T-cell (primary cell): ENCODE measurements at places on chromosomes 1 and 21. TPM values are rescaled to one million over a fixed set of nuclear protein-coding genes. Genes with fewer than 3 reads are reported as not detected.

LIX1L gene
- total RNA-seq, result 44.4 TPM

ATAD3C gene
- total RNA-seq, result 1.4 TPM

PTBP2 gene
- total RNA-seq, result 24.0 TPM

OR1C1 gene
- total RNA-seq, result not detected

CCDC27 gene
- total RNA-seq, result not detected

TEDDM1 gene
- total RNA-seq, result not detected

TP73 gene
- total RNA-seq, result 0.16 TPM

RAP1GAP gene
- 0.33 TPM for total RNA-seq

- DNase-seq, result no peak
These were observed 9.7 kb downstream of the ADGRL4 start for GRCh38 chr1:78996791-78997190.

GRCh38 chr1:154845174-154845573 is 24.9 kb downstream of the KCNN3 start:
- no peak for DNase-seq

DNA sequence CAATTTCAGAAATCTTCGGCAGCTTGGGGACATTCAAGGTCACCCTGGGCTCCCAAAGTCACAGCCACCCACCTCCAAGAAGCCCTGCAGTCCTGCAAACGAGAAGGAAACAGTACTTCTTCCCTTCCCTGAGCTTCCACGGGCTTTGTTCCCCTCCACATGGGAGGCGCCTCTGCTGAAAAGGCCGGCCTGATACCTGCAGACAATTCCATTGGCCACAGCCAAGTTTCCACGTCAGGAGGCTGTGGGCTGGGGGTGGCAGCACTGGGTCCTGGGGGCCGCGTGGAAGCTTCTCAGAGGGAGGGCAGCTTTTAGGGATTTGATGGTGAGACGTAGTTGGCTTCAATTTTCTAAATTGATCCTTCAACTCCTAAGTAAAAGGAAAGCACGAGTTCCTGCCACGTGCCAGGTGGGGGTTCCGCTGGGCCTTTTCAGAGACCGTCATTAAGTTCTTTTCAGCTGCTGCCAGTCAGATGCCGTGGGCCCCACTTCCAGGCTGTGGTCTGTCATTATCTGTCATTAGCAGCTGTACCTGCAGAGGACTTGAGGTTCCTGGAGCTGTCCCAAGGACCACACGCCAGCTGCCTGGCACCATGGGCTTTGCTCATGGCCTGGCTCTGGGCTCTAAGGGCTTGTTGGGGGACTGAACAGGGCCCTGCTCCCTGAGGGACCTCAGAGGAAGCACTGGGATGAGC is 98.7 kb downstream of the CRYAA start:
- DNase-seq, result no peak

DNA sequence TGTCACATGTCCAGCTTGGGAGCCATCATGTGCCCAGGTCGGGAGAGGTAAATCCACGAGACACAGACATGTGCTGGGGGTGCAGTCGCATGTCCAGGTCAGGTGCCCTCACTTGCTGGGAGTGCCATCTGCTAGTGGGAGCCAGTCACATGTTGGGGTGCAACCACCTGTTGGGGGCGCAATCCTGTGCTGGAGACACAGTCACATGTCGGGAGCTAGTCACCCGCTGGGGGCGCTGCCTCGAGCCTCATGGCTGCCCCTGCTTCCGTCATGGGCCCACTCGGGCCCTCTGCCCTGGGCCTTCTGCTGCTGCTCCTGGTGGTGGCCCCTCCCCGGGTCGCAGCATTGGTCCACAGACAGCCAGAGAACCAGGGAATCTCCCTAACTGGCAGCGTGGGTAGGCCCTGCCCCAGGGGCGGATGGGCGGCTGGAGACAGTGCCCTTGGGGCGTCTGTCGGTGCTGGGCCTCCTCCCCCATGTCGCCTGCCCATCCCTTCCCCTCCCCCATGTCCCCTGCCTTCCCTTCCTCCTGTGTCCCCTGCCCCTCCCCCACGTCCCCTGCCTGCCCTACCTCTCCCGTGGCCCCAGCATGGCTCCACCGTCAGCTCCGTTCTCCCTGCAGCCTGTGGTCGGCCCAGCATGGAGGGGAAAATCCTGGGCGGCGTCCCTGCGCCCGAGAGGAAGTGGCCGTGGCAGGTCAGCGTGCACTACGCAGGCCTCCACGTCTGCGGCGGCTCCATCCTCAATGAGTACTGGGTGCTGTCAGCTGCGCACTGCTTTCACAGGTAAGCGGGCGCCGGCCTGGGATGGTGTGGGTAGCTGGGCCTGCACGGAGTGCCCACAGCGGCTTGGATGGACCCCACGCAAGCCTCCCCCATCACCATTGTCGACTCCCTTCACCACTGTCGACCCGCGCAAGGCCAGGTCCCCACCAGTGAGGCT is at the start of gene PRSS38:
TSS of gene PRSS38 (plus strand) at position 208 of the 942 bp plus-strand sequence. CDS start at position 250, 42 bp downstream.
- DNase-seq, result no peak

GRCh38 chr1:162946701-162947100 is 85.7 kb upstream of the CCDC190 start:
- DNase-seq, result no peak

GRCh38 chr1:220521778-220522177 is 6.2 kb upstream of the MARK1 start:
- no peak for DNase-seq

- DNase-seq, result no peak
These were observed 30.3 kb upstream of the ID3 start for GRCh38 chr1:23589585-23589986.

DNA sequence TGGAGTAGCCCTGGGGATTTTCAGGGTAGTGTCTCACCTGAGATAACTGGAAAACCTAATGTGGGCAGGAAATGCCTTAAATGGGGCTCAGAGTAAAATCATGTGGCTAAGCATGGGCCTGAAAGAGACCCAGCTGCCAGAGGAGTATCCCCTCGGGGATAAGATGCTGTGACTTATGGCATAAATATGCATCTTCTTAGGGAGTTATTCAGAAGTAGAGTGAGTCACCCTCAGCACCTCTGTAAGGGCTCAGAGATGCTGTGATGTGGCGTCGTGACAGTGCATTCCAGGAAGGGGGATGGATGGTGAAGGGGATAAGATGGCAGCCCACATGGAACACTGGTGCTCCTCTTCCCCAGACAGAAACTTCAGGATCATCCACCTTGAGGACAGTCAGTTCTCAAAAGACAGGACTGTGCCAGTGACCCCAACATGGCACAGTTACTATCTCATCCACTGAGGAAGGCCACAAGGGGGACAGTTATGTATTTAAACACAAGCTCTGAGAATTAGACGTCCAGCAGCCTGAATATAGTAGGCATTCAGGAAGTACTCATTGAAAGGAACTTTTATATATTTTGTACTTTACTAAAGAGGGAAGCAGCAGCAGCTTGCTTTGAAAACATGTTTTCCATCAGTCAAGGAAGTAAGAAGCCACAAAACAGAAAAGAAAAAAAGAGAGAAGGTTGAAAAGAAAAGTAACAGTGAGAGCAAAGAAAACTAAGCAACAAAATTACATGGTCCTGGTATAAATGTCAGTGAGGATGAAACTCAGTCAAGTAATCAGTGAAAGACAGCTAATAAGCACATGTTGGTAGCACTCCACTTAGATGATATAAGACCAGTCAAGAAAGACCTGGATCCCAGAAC is 8.3 kb downstream of the IL24 start:
- peak; percentile 34 for DNase-seq

DNA sequence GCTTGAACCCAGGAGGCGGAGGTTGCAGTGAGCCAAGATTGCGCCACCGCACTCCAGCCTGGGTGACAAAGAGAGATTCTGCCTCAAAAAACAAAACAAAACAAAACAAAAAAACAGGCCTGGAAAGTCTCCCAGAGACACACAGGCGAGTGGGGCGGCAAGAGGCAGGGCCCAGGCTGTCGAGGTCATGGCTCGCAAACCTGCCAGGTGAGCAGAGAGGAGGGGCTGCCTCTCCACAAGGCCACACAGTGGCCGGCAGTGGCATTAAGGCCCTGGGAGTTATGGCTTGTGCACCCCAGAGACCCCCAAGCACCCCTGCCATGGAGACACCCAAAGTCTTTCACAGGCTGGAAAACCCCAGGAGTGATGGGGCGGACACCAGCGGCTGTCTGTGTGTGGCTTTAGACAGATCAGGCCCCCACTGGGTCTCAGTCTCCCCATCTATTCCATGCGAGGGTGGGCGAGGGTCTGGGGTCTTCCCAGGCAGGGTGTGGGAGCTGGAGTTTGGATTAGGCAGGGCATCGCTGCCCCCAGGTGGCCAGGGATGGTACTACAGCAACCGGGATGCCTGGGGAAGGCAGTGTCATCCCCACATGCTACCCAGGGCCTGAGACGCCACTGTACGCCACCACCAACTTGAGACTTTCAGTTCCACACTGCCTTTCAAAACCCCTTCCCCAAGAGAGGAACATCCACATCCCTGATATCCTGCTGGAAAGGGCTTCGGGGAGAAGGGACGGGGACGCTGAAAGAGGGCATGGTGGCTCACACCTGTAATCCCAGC is 7.3 kb upstream of the CTRC start:
- DNase-seq, result peak; percentile 74

DNA sequence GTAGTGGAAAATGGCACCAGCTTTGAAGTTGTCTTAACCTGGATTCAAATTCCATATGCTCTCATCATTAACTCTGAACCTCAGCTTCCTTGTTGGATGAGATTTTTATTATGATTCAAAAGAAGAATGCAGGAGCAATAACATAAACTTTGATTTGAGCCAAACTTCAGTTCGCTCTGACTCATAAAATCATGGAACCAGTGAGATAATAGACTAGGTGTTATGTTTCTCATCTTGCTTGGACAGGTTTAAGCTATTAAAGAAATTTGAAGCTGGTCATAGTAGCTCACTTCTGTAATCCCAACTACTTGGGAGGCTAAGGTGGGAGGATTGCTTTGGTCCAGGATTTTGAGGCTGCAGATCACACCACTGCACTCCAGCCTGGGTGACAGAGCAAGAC is 172.8 kb downstream of the CLEC20A start:
- no peak for DNase-seq

GRCh38 chr1:16396591-16396990 is 29.5 kb downstream of the SZRD1 start:
- DNase-seq, result no peak

DNA sequence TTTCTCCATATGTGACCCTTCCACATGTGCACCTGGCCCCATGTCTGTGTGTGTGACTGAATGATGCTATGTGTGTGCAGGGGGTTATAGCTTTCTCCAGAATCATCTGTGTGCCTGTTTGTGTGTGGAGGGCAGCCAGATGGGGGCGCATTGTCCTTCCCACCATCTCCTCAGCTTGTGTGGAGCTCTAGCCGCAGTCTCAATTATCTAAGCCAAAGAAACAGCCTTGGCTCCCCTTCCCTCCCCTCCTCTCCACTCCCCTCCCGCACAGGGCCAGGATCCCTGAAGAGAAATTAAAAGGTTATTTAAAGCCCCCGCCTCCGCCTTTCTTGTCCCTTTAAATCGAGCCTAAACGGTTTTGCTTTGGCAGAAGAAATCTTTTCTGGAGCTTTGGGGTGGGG is 1.8 kb upstream of the DMBX1 start:
- DNase-seq, result no peak

DNA sequence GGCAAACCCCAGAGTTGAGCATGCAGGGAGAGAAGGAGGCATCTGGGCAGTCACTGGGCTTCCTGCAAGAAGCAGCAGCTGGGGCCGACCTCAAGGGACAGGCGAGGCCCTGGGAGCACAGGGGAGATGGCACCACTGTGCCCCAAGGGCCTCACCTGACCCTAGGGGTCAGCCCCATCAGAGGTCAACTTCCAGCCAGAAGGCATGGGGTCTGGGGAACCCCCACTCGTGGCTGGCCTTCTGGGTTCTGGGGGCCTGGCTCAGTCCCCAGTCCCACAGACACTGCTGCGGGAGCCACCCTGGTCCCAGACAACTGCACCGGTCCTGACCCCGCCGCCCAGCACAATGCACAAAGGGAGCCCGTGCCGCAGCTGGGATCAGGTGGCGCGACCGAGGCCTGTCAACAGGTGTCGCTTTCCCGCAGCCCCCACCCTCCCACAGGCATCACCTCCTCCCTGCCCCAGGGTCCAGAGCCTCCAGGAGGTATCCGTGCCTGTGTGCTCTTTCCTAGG is 6.2 kb downstream of the WNT9A start:
- DNase-seq, result no peak

DNA sequence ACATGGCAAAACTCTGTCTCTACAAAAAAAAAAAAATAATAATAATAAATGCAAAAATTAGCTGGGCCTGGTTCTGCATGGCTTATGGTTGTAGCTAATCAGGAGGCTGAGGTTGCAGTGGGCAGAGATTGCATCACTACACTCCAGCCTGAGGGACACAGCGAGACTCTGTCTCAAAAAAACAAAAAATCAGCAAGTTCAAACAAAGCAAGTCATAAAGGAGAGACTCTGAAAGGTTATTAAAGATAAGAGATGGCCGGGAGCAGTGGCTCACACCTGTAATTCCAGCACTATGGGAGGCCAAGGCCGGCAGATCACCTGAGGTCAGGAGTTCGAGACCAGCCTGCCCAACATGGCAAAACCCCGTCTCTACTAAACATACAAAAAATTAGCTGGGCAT is 28.8 kb downstream of the COP1 start:
- DNase-seq, result no peak

DNA sequence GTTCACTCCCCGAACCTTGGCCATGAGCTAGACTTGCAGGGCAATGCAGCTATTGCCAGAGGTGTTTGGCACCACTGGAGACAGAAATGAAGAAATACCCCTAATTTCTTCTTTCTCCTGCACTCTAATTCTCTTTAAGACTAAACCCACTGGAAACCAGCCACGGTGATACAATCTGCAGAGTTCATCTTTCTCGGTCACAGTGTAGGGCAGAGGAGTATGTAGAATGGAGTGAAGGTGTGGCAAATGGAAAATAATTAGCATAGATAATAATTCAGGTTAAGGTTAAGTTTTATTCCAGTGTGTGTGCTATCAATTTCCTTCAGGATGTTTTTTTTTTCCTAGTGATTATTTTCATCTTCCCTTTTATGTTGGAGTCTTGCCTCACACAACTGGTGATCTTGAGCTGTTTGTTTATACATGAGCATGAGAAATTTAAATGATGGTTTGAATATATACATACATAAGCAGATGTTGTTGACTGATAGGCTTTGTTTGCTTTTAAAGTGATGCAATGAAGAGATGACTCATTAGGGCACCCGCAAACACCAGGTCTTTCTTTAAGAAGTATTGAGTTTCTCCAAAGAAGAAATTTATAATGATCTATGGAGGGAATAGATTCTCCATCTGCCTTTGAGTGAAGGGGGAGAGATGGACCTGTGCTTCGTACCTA is 81.9 kb downstream of the SPATA17 start:
- DNase-seq, result no peak
